ENCODE measurements at places on chromosomes 13 and 19.

DNA sequence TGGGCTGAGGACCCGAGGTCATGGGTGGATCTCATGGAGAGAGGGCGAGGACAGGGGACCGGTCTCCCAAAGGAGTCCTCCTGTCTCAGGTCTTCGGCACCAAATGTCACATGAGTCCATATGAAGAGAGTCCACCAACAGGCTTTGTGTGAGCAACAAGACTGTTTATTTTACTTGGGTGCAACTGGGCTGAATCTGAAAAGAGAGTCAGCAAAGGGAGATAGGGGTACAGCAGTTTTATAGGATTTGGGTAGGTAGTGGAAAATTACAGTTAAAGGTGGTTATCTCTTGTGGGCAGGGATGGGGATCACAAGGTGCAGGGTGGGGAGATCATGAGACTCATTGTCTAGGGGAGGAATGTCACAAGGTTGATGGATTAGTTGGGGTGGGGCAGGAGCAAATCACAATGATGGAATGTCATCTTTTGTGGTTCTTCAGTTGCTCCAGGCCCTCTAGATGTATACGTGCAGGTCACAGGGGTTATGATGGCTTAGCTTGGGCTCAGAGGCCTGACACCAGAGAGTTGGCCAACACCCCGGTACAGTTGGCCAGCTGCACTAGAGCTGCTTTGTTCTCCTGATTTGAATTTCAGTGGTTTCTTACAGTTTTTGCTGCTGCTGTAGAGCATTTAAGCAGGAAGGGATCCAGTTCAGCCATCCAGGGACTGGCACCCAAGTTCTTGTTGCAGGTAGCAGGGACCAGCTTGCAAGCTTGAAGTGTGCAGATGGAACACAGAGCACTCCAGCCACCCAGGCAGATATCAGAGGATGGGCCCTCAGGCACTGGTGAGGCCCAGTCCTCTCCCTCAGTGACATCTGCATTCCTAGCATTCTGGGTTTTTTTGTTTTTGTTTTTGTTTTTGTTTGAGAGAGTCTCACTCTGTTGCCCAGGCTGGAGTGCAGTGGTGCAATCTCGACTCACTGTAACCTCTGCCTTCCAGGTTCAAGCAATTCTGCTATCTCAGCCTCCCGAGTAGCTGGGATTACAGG is 26.4 kb upstream of the IGFL1 start:
- no peak for DNase-seq

DNA sequence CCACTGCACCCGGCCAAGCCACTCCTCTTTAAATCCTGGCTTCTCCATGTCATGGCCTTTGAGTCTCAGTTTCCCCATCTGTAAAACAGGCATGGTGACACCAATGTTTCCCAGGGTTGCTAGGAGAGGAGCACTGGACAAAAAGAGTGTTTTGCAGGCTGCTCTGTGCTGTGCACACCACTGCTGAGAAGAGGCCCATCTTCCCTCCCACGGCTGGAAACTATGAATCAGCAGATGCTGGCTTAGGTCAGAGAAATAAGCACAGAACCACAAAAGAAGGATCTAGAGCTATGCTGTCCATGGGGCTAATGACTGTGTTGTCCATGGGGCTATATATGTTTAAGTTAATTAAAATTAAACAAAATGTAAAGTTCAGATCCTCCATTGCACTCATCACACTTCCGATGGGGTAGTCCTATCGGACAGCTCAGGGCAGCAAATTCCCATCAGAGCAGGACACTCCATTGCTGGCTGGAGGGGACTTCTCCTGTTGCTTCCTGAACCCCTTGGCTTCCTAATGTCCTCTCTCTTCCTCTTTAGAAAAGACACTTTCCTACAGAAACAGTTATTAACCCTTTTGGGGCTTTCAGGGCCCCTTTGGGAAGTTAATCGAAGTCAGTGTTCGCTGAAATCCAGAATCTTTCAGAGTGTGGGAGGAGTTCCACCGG is 37.1 kb downstream of the TSHZ3 start:
- peak; percentile 83 for DNase-seq

DNA sequence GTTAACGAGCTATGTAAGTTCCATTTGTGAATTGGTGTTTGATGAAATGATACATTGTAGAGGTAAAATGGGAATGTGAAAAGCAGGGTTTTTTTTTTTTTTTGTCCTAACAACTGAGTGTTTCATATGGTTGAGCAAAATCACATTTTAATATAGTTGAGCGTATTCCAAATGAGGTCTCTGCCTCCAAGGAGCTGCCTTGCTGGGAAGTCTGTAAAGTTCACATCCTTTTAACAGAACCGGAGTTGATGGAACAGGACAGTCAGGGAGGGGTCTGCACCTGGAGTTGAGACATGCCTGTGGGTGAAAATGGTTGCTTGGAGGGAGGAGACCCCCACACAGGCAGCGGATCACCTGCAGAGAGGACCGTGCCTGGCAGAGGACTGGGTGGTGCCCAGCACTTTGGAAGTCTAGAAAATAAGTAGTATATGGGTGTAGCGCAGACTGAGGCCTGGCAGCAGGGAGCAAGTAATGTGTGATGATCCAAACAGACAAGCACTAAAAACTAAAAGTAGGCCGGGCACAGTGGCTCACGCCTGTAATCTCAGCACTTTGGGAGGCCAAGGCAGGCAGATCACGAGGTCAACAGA is 75.2 kb upstream of the UBAC2 start:
- no peak for DNase-seq

DNA sequence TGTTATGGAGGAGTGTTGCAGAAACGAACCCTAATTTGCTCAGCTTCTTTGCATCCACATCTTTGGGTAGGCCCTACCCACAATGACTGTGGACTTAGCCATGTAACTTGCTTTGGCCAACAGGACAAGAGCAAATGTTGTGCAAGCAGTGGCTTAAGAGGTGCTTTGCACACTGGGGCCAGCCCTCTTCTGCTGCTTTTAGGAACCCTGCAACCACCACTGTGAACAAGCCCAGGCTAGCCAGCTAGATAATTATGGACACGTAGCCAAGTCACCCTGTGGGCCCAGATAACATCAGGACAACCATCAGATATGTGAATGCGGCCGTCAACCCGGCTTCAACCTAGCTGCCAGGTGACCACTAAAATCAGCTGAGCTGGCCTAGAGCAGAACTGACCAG is 17.1 kb downstream of the C19orf47 start:
- no peak for DNase-seq

DNA sequence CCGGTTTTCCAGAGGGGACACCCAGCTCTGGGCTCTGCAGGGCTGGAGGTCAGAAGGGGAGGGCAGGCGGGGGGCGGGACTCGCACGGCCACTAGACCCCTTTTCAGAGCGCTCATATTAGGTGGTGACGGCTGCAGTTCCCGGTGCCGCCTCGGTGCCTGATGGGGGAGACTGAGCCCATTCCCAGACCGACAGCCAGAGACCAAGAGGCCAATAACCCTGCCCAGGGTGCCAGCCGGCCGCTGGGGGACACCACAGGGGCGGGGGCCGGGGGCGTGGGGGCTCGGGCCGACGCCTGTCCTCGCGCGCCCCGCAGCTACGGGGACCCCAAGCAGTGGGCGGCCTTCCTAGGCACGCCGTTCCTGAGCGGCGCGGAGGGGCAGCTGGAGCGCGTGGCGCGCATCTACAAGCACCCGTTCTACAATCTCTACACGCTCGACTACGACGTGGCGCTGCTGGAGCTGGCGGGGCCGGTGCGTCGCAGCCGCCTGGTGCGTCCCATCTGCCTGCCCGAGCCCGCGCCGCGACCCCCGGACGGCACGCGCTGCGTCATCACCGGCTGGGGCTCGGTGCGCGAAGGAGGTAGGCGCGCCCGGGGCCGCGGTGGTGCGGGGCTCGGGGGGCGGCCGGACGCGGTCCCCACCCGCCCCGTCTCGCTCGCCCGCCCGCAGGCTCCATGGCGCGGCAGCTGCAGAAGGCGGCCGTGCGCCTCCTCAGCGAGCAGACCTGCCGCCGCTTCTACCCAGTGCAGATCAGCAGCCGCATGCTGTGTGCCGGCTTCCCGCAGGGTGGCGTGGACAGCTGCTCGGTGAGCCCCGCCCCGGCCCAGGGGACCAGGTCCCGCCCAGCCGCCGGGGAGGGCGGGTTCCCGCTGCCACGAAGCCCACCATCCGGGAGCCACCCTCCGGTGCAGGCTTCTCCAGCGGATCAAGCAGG is 2.4 kb downstream of the TIMM13 start:
- DNase-seq: peak; percentile 79

GRCh38 chr13:43831088-43831487 is 44.3 kb upstream of the ENOX1 start:
- peak; percentile 83 for DNase-seq

GRCh38 chr19:49594157-49594992 is 3.4 kb downstream of the PRR12 start:
- no peak for DNase-seq

DNA sequence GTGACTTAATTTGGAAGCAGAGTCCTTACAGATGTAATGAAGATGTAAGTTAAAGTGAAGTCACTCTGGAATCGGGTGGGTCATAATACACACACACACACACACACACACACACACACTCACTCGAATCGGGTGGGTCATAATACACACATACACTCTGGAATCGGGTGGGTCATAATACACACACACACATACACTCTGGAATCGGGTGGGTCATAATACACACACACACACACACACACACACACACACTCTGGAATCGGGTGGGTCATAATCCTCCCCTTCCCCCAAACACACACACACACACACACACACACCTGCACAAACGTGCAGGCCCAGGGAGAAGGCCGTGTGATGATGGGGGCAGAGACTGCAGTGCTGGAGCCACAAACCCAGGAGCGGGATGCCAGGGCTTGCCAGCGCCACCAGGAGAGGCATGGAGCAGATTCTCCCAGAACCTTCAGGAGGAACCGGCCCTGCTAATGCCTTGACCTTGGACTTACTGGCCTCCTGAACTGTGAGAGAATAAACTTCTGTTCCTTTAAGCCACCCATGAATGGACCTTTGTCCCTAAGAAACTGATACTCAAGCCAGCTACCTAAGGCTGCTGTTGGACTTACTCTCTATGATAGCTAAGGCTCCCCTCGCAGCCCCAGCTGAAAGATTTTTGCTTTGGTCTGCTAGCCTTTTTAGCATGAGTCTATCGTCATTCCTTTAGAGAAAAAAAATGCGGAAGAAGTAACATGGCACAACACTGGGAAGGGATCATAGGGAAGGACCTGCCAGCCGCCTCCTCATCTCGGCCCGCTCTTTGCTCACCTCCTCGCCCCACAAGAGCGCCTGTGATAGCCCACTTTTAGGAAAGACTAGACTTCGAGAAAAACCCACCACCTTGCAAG is 136.2 kb upstream of the RNF113B start:
- no peak for DNase-seq

DNA sequence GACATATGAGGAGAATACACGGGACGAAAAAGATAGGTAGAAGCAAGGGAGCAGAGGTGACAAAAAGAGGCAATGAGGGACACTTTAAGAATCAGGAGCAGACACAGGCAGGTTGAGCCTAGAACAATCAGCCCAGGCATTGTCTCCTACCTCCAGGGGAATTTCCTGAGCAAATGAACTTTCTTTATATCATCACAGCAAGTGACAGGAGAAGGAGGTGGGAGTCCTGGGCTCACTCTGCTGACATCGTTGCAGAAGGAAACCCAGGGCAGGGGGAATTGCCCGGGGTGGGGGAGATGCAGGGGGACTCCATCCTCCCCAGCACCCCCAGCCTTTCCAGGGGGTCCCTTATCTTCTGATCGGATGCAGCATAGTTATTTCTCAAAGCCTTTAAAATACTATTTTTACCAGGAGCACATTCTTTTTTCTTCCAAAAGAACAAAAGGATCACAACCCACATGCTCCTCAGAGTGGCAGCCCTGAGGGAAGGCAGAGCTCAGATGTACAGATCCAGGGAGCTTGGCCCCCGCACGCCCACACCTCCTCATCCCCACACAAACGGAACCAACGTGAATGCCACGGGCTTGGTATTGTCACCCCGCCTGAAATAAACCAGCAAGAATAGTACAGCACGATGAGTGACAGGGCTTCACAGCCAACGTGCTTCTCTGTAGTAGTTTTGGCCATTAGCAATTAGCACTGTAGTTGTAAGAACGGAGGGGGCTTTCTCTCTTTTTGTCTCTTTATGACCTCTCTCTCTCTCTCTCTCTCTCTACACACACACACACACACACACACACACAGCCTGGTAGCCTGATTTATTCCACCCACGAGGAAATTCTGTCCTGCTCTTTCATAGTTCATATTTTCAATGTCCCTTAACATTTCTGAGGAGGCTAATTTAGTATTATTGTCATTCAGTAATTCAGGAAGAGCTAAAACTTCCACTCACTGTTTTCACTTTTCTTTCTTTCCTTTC is 169.5 kb upstream of the UBL3 start:
- DNase-seq: no peak

GRCh38 chr13:103941506-103942140 is 875.4 kb upstream of the SLC10A2 start:
- DNase-seq: no peak

- no peak for DNase-seq
Measured at GRCh38 chr13:40471911-40472310, 194.5 kb downstream of the FOXO1 start.

- DNase-seq: no peak
Measured at GRCh38 chr13:81846771-81847170, 1505.8 kb upstream of the SPRY2 start.

DNA sequence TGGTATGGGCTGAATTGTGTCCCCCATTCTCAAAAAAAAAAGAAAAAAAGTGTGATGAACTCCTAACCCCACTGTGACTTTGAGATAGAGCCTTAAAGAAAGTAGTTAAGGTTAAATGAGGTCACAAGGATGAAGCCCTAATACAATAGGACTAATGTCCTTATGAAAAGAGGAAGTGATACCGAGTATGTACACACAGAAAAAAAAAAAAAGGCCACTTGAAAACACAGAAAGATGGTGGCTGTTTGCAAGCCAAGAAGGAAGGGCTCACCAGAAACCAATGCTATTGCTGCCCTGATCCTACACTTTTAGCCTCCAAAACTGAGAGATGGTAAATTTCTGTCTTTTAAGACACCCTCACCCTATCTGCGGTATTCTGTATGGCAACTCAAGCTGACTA is 955.6 kb downstream of the PCDH17 start:
- no peak for DNase-seq

DNA sequence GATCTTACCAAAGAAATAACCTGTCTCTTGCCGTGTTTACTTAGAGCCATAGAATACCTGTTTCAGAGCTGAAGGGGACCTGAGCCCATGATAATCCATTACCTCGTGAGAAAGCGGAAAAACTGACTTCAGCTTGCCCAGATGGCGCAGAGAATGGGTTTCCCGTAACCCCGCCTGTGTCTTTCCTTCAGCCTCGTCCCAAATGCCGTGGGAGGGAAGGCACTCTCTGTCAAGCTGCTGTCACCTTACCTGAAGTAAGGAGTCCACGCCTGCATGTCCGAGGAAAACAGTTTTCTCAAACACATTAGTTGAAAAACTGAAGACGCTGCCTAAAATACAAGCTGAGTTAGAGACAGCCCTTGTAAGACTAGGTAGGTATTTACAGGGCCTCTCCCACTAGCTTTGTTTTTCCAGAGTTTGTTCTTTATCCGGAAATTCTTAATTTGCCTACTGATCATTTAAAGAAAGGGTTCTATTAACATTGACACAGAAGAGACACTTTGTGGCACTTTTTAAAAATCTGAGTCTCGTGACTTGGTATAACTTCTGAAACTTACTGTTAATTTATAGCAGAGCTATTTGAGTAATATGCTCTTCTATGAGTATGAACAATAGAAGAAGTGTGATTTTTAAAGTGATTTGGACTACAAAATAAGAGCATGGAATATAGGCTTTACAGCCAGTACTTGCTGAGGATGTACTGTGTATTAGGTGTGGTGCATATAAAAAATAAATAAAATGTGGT is 1.3 kb upstream of the INTS6 start:
- DNase-seq: no peak

GRCh38 chr13:111401151-111401550 is 80.7 kb downstream of the TEX29 start:
- no peak for DNase-seq

GRCh38 chr13:69485991-69486592 is 621.5 kb upstream of the ATXN8OS start:
- no peak for DNase-seq

- peak; percentile 88 for DNase-seq
Measured at GRCh38 chr19:31139871-31140505, 209.2 kb downstream of the TSHZ3 start.
